GF-D8 (cell line): ENCODE measurements at places on chromosomes 16 and 17.

GRCh38 chr17:34763728-34764665 lies 184.6 kb downstream of the TMEM132E start:
- no peak for DNase-seq

- no peak for DNase-seq
Observed at GRCh38 chr17:5587438-5588032, 3.2 kb upstream of the NLRP1 start.

DNA sequence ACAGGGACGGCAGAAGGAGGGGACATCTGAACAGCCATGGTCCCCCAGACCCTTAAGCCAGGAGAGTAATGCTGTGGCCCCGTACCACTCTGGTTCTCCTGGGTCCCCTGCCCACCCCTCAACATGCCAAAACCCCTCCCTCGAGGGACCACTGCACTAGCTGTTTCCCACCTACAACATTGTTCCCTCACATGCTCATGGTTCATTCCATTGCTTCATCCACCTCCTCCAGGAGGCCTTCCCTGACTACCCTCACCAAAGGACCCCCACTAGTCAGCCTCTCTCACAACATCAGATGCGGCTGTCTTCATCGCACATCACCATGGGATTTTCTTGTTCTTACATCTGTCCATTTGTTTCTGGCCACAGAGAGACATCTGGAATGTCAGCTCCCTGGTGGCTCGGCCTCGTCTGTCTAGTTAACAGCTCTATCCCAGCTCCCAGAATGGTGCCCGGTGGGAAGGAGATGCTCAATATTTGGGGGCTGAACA lies 1.7 kb downstream of the DOK4 start:
- DNase-seq, result no peak

GRCh38 chr17:82553210-82553930 lies 33.8 kb downstream of the FOXK2 start:
- DNase-seq, result no peak

DNA sequence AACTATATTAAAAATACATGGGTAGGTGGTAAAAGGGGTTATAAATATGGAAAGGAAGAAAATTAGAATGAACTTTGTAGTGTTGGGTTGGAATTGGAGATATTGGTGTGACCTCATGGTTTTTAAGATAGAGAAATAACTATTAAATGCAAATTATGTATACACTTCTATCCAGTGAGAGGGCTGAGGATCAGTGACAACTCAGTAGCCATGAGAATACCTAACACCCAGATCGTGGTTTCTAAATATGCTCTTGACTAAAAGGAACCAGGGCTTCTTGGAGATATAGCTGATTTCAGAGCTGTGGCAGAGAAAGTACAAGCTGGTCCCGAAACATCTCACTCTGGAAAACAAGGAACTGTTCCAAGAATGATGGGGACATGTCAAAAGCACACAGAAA lies 44.4 kb downstream of the SLC6A4 start:
- DNase-seq, result no peak

GRCh38 chr17:79401704-79402674 lies 208.9 kb downstream of the RBFOX3 start:
- no peak for DNase-seq
